ENCODE measurements at places on chromosomes 7 and 10.

GRCh38 chr7:1059200-1060091 lies 15.1 kb downstream of the GPR146 start:
- DNase-seq: no peak

DNA sequence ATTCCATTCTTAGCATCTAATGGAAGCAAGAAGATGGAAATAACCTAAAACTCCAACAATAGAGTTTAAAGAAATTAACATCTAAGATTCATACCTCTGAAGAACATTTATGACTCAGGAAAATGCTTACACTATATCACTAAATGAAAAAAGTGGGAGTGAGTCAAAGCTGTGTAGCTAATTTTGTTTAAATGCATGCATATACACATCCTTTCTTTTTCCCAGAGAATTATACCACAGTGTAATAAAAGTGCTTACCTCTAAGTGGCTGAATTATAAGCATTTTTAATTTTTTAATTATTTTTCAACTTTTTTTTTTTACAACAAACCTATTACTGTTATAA lies 44.3 kb downstream of the CCDC71L start:
- DNase-seq: no peak

- DNase-seq: no peak
Observed at GRCh38 chr10:81903472-81903871, 28.5 kb downstream of the NRG3 start.

- no peak for DNase-seq
Observed at GRCh38 chr10:7445474-7446185, 34.8 kb upstream of the SFMBT2 start.

DNA sequence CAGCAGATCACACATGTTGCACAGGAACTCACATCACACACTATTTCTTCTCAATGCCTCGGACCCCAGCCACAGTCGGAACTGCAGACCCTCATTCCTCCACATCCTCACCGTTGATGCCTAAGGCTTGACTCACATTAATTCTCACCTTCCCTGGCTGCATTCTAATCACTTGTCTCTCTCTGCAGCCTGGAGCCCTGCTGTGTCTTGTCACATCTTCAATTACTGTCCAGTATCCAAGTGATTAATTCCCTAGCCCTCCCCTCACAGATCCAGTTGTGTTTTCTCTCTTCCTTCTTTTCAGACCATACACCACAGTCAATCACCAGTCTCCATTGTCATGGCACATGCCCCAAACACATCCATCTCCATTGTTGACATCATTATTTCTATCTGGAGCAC lies 592.4 kb upstream of the IGFBP3 start:
- no peak for DNase-seq

GRCh38 chr10:12984165-12984747 lies 17.3 kb downstream of the CCDC3 start:
- DNase-seq: no peak

- no peak for DNase-seq
Observed at GRCh38 chr10:92181575-92181974, 109.3 kb downstream of the CPEB3 start.

DNA sequence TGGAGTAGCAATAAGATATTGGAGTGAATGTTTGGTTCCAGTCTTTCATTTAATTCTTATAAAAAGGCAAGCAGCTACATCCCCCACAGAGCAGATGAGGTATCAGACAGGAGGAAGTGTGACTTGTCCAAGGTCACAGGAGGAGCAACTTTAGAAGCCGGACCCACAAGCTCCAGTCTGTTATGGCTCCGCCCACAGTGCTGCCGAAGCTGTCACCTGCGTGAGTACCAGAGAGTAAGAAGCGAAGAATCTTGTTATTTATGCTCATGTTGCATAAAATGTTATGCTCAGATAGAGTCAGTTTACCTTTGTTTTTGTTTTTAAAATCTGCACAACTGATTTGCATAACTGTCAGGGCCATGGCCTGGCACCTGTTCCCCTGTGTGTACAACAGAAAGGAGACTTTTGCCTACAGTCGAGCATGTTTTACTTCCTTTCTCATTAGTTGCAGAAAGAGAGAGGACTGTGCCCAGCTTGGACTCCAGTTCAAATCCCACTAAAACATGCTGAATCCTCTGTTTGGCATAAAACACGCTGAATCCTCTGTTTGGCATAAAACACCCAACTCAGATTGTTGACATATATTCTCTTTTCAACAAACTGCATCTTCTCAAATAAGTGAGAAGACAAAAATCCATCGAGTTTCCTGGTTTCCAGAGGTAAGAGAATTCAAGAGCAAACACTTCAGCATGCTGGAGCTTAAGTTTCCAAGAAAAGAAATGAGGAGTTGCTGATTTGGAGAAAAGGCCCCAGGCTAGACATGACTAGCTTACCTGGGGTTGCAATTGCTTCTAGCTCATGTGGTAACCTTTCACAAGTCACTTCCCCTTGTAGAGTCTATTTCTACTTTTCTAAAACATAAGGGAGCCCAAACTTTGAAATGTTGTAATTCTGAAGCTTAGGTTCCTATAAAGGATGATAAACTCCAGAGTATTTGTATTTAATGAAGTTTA lies 409.8 kb upstream of the ZMIZ1 start:
- no peak for DNase-seq

GRCh38 chr7:114852293-114852692 lies 69.6 kb upstream of the MDFIC start:
- no peak for DNase-seq

DNA sequence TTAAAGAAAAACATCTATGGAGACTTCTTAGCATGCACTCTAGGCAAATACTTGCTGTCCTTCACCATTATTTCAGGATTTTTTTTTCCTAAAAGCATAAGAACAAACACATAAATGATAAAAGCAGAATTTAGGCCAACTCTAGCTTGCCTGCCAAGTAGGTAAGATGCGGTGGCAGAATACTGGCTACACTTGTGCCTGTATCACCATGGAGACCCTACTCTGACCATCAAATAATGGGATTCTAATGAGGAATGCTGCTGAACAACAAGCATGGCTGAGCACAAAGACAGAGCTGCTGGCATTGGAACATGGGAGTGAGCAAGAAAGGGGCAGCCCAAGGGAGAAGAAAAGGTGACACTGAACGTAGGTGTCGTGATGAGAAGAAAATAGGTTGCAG lies 18.5 kb upstream of the TAS2R40 start:
- no peak for DNase-seq

GRCh38 chr7:90715067-90715466 lies 118.9 kb downstream of the CDK14 start:
- no peak for DNase-seq

GRCh38 chr10:130580975-130581374 lies 444.8 kb downstream of the GLRX3 start:
- DNase-seq: no peak

GRCh38 chr10:31515819-31516402 lies 196.9 kb downstream of the ZEB1 start:
- no peak for DNase-seq

DNA sequence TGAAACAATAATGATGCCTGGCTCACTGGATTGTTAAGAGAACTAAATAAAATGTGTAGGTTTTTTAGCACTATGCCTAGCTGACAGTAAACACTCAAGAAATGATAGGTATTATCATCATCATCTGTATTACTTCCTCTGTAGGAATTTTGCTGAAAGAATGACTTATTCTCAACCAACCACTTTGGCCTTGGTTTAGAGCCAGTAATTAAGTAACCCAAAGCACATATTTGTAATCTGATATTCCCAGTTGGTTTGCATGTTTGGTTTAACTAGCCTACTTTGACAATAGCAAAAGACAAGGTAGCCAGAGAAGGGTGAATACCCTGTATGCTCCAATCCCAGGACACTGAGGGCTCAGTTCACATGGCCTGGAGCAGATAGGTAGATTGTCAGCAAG lies 34.4 kb downstream of the BCAP29 start:
- no peak for DNase-seq

DNA sequence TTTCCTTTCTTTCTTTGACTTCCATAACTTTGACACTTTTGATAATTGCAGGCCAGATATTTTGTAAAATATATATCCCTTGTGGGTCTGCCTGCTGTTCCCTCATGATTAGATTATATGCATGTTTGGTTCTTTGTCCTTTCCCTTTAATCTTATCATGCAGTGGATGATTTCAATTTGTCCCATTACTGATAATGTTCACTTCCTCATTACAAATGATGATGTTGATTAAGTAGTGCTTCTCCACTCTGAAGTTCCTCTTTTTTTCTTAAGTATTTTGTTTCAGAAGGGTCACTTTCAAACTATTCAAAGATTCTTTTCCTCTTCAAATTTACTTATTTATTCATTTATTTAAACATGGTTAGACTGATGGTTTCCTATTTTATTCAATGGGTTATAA lies 898.1 kb downstream of the XPNPEP1 start:
- DNase-seq: no peak

GRCh38 chr7:81503336-81503735 lies 266.5 kb downstream of the HGF start:
- no peak for DNase-seq

DNA sequence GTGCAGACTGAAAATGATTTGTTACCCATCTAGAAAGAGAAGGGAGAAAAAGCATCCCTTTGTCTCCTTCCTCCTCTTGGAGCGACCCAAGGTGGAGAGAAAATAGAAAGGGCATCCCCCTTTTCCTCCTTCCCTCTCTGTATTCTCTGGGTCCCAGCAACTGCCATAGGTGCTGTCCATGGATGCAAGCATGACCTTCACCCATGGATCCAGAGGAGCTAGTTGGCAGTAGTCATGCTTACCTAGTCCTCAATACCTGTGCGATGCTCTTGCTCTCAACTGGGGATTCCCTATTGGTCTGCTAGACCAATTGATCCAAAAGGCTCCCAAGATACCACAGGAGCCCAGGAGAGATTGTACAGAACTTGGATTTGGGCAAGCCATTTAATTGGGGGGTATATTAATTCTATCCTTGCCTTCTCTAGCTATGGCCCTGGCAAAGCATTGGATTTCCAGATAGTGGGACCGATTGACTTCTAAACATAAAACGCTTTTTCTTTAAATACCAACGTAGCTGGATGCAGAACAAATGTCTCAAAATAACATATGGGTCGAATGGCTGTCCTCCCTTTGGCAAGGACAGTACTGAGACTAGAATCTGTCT lies 547.8 kb upstream of the IGFBP3 start:
- no peak for DNase-seq

- no peak for DNase-seq
Observed at GRCh38 chr7:137110091-137110509, 233.4 kb downstream of the PTN start.

DNA sequence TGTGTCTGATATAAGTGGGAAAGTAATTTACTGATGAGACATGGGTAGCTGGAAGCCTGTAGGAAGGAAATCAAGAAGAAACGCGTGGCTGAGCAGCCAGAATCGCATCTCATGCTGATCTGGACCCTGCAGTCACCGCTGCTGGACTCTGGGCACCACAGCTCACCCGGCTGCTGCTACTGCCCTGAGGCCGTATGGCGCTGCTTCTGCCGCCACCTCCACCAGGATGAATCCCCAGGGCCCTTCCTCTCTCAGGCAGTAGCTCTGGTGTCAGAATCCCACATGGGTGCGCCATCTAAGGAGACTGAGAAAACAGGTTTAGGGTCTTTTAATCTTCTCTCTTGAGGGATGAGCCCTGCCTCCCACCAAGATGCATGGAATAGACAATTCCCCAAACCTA lies 70.3 kb upstream of the AGK start:
- no peak for DNase-seq

DNA sequence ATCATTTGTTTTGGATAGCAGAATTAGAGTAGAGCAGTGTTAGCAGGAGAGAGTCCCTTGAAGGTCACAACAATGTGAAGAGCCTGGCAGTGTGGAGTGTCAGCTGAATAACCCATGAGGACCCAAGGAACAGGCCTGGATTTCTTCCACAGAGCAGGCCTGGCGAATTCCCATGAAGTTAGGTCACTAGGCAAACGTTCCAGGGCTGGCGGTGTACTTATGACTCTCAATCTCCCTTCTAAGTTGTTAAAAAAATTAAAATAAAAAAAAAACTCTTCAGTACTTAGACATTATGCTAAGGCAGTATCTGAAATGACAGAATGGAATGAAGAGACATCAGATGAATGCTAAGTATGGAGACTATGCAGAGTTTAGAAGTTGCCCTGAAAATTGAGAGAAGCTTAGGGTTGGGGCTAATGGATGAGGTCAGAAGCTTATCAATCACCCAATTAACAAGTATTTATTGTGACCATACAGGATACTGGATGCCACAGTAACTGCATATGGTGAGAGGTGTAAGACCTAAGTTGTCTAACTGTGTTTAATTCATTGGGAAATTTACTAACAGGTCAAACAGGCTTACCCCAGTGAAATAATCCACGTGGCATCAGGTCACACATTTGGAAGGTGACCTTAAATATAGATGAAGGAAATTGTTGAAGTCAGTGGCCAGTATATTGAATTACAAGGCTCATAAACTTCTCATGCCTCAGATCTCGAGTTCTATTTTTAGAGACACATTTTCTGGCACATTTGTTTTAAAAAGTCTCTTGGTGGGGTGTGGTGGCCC lies 126.2 kb upstream of the NRP1 start:
- no peak for DNase-seq

- no peak for DNase-seq
Observed at GRCh38 chr7:67760971-67761370, 764.3 kb downstream of the TYW1 start.

GRCh38 chr7:137003566-137003965 lies 135.1 kb downstream of the CHRM2 start:
- DNase-seq: no peak

- no peak for DNase-seq
Observed at GRCh38 chr7:41763626-41764025, 60.7 kb upstream of the INHBA start.

DNA sequence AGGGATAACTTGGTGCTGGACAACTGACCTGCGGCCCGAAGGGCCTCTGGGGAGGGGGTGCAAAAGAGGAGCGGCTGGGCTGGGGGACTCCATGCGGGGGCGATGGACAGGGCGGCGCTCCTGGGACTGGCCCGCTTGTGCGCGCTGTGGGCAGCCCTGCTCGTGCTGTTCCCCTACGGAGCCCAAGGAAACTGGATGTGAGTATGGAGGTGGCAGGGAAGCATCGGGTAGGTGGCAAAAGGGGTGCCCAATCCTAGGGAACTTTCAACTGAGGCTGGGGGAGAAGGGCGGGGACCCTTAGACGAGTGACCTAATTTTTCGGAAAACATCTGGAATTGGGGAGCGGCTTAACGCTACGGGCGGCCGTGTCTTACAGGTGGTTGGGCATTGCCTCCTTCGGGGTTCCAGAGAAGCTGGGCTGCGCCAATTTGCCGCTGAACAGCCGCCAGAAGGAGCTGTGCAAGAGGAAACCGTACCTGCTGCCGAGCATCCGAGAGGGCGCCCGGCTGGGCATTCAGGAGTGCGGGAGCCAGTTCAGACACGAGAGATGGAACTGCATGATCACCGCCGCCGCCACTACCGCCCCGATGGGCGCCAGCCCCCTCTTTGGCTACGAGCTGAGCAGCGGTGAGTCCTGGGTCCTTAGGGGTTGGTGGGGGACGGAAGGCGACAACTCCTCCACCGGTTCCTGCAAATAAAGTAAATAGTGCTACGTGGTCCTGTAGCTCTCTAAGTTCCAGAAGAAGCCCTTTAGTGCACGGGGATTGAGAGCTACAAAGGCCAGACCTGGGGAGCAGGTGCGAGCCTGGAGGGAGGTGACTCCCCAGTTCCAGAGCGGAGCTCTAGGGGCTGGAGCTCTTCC lies 622 bp downstream of the WNT16 start:
- no peak for DNase-seq

- DNase-seq: no peak
Observed at GRCh38 chr7:55642266-55642665, 70.0 kb upstream of the VOPP1 start.
